A172 (cell line): ENCODE measurements at places on chromosomes 6 and 20. TPM values are rescaled to one million over a fixed set of nuclear protein-coding genes. Genes with fewer than 3 reads are reported as not detected.

GRCh38 chr20:4383961-4384360 lies 337.7 kb upstream of the PRND start:
- DNase-seq: no peak

DNA sequence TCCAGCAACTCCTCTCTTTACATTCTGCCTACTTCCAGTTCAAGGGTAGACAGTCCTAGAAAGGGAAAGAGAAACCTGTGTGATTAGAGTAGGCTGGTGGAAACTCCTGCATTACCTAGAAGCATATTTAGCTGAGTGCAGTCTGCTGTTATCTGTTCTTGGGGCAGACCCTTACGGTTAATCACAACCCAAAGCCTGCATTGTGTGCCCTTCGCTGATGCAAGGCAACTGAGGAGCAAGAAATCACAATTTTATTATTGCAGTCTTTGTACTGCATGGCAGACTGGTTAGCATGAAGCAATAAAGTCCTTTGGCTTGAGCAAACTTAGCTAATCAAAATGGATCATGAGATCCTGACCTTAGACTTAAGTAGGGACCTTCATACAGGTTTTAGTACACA lies 1.5 kb upstream of the GOPC start:
- DNase-seq: no peak

DNA sequence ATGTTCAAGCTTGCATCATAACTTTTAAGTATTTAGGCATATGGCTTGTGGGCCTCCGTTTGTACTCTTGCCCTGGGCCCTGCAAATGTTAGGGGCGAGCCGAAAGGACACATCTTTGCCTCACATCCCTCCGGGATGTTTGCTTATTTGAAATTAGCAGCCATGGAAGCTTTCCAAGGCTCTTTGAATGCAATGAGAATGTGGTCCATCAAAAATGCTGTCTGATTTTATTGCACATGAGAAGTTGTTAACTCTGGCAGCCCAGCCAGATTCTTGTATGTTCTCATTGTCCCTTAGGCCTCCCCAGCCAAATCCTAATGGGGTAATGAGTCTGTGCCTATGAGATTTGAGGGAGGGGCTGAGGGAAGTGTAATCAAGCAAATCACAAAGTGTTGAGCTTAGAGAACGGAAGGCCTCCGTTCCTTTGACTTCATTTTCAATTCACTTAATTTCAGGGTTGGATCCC lies 261.2 kb upstream of the MARCKS start:
- DNase-seq: no peak

- no peak for DNase-seq
Observed at GRCh38 chr6:170048615-170049256, 242.1 kb downstream of the DLL1 start.

GRCh38 chr20:57480444-57481160 lies 44.3 kb downstream of the CTCFL start:
- DNase-seq: no peak

DNA sequence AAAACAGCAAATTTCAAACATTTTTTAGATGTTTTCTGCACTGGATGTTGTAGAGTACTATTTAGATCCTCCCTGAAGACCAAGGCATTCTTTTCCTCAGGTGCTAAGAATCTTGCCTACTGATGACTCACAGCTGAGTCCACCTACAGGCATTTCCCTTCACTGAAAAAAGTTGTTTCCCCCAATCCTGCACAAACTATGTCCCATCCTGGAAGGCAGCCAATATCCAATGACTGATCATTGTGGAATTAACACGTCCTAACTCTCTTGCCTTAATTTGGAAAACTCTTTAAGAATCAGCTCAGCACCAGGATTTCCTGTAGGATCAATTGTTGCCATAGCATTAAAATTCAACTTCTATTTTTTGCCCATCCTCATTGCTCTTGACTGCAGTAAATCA lies 268.4 kb upstream of the IRAK1BP1 start:
- peak; percentile 97 for DNase-seq

DNA sequence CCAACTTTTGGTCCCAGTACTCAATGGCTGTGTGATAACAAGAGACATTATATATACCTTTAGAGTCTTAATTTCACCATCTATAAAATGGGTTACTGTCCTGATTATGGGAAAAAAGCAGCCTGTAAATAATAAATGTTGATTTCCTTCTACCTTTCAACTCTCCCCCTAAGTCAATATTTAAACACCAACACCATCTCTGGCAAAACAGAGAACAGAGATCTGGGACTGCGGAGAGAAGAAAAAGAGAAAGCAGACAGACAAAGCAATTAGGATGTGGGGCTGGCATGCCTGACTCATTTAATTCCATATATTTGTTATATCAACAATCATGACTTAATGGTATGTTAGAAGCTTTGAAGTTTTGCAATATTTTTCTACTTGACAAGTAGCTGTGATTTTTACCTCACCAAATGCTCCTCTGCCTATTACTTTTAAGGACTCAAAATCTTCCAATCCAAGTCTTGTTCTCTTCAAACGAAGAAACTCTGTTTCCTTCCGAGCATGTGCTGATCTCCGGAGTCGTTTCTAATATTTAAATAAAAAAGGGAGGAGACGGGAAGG lies 23.3 kb downstream of the STK38 start:
- DNase-seq: no peak

DNA sequence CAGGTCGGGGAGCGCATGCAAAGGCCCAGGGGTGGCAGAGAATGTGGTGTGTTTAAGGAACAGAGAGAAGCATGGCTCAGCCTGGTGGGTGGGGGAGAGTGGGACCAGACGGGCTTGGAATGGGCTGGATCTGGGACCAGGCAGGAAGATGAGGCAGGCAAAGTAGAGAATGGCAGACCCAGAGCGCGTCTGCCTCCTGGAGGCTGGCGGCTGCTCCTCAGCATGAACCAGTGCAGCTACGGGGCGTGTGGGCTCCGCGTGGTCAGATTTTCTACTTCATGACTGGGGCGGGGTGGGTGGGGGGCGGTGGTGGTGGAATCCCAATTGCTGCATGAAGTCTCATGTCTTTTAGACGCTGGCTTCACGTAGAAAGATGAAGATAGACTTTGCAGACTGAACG lies 135.6 kb downstream of the TFAP2C start:
- DNase-seq: no peak

DNA sequence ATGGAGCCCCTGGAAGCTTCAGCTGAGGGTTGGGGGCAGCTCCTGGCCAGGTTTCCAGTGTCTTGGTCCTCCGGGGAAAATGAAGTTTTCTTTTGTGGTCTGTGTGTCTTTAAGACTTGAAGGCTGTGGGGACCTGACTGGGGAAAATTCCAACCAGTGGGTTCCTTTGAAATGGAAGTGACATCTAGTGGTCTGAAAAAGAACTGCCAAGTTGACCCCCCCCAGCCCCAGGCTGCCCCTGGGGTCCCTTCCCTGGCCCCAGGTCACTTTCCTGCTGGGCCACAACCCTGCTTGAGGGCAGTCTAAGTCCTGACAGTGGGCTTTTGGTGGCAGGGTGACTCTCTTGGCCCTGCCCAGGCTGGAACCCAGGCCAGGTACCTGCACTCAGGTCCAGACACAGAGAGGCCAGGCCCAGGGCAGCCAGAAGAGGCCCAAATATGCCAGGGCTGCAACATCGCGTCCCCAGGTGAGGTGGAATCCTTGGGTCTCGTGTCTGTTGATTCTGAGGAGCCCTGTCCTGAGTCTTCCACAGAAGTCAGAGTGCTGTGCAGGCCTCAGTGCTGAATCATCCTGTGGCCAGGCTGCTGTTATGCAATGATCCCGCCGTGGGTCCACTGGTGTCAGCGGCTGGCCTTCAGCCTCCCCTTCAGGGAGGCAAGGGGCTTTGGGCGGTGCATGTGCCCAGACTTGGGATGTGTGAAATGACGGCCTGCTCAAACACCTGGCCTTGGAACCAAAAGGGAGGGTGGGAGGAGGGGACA lies 68.4 kb downstream of the VEGFA start:
- DNase-seq: peak; percentile 46

GRCh38 chr6:24923885-24924401 lies 11.8 kb downstream of the RIPOR2 start:
- no peak for DNase-seq

DNA sequence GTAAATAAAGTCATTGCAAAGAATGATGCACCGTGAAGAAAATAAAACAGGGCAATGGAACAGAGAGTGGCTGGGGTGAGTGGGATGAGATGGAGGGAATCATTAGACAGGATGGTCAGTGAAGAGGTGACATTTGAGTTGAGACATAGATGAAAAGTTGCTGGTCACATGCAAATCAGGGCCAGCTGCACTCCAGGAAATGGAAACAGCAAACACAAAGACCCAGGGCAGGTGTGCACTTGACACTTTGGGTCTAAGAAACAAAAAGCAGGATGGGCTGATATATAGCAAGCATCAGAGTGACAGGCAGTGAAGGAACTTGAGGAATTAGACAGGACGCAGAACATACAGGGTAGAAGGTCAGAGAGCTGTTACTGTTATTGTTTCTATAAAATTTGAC lies 171.5 kb upstream of the RIPOR2 start:
- DNase-seq: no peak

GRCh38 chr6:143655541-143655940 lies 22.2 kb upstream of the PHACTR2 start:
- DNase-seq: no peak

DNA sequence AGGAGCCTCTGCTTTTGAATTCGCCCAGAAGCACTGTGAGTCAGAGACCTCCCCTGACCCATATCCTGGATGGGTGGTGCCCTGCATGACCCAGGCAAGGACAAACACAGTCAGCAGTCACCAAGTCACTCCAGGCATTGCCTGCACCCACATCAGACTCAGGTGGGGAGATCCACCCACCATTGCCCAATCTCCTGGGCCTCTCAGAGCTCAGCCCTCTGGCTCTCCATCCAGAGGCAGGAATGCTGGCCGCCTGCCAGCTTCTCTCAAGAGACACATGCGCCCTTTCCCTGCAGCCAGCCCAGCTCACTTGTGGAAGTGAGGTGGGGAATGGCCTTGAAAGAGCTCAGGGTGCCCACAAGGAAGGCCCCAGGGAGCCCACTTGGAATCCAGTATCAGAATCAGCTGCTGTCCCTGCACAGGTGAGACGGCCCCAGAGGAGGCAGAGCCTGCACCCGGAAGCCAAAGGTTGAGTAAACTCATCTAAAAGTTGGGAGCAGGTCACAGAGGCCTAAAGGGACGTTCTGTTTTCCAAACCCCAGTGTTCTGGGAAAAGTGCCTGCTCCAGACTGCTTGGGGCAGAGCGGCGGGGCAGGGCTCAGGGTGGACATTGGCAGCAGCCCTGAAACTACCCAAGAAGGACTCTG lies 129.8 kb downstream of the PREX1 start:
- DNase-seq: peak; percentile 72

- peak; percentile 46 for DNase-seq
Observed at GRCh38 chr6:2274981-2275891, 29.8 kb upstream of the GMDS start.

- no peak for DNase-seq
Observed at GRCh38 chr20:7937328-7937727, 2.9 kb downstream of the HAO1 start.

DNA sequence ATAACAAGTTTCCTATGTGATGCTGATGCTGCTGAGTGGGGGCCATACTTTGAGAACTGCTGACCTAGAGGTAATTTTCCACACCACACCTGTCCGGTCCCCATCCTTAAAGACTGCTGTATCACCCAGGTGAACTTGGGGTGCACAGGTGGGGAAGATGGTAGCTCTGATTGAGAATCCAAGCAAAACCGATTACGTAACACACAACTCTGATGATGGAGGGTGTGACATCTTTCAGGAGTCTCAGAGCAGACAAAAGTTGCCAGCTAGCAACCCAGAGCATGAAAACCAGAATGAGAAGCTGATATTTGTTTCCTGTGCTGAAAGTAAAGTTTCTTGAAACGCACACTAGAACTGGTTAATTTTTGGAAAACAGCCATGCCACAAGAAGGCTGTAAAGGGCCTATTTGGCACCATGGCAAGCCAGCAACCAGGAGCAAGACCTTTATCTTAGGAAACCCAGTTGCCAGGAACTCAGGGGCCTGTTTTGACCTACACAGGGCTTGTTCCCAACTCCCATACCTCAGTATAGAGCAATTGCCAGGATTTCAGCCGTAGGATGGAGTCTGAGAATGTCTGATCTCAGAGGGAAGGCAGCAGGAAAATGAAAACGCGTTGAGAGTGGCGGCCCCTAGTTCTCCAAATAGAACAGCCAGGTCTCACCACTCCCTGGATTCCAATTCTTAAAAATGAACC lies 21.6 kb upstream of the TBC1D7 start:
- no peak for DNase-seq

DNA sequence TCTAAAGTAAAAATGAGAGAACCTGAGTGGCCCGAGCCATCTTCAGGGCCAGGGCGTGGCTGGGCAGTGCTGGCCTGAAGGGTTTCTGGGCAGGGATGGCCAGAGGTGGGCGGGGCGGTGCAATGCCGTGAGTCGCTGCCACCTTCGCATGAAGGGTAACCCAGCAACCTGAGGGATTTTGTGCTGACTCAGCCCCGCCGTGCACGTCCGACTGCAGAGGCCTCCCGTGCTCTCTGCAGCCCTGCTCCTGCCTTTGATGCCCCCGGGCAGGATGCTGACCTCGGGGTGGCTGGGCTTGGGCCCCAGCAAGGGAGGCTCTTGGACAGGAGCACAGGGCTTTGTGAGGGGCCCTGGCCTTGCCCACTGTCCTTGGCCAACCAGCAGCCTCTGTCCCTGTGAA lies 81.7 kb upstream of the GATA5 start:
- DNase-seq: peak; percentile 72

DNA sequence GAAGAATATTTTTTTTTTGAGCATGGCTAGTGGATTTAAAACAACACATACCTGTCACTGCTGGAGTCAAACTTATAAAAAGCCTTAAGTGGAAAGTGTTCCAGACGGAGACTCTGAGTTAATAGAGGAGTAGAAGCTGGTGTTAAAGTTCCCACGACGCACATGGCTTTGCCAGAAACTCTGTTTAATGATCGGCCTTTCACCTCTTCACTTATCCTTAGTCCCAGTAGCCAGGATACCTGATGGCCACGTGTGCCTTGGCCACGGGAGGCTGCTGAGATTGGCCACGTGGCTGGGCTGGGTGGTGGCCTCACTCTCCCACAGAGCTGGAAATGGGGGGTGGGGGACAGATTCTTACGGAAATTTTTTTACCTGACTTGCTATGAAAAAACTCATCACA lies 333.1 kb downstream of the ZFAND3 start:
- no peak for DNase-seq

DNA sequence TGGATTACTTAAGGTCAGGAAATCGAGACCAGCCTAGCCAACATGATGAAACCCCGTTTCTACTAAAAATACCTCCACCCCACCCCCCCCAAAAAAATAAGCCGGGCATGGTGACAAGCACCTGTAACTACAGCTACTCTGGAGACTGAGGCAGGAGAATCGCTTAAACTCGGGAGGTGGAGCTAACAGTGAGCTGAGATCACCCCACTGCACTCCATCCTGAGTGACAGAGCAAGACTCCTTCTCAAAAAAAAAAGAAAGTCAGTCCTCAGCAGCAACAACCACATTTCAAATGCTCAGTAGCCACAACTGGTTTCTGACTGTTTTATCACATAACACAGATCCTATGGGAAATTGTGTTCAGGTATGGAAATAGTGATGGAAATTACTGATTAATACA lies 135.3 kb downstream of the HFE start:
- no peak for DNase-seq

Gene ITCH
- 40.9 and 63.8 TPM in 2 replicates for total RNA-seq

Gene RIPPLY2
- total RNA-seq: not detected in 2 replicates

Gene EYS
- 0.24 and 0.81 TPM in 2 replicates for total RNA-seq

Gene NOL7
- 134 and 164 TPM in 2 replicates for total RNA-seq

Gene GLP1R
- not detected in 2 replicates for total RNA-seq

Gene C6orf15
- total RNA-seq: 2.4 TPM in 2 replicates

Gene PERP
- 71.5 and 96.5 TPM in 2 replicates for total RNA-seq

Gene SCAND1
- total RNA-seq: 123 and 140 TPM in 2 replicates

Gene PMEPA1
- 10.5 and 12.3 TPM in 2 replicates for total RNA-seq

Gene GTSF1L
- total RNA-seq: not detected in 2 replicates

Gene HINT3
- 22.0 and 24.5 TPM in 2 replicates for total RNA-seq
